ENCODE measurements at places on chromosomes 6 and 20.

DNA sequence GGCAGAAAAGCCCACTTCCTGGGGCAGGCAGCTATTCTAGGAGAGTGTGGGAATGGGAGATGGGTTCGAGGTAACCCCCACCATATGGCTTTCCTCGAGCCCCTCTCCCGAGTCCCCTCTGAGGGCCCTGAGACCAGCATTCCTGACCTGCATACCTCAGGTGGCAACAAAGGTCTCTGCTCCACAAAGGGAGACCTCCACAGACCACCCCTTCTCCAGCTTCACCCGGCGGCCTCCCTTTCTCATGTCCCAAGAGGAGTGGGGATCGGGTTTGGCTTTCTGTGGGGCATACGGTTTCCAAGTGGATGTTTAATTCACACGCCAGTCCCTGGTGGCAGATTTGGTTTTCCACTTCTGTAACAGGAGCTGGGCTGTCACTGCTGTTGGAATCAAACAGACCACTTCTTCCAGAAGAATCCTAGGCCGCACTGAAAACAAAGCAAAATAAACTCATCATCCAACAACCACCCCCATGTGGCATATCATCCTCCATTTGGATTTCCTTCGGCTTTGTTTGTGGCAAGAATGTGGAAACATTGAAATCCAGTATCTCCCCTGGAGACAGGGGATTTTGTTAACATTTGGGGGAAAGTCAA, 83.2 kb downstream of the DLL1 start:
- DNase-seq, result no peak

GRCh38 chr6:98576791-98577190, 257.6 kb upstream of the POU3F2 start:
- DNase-seq, result no peak

- no peak for DNase-seq
Measured at GRCh38 chr20:38870733-38871559, 55.3 kb upstream of the FAM83D start.

GRCh38 chr20:21141825-21142224, 15.9 kb downstream of the KIZ start:
- DNase-seq, result no peak

- no peak for DNase-seq
Measured at GRCh38 chr6:37382994-37383765, 29.4 kb downstream of the RNF8 start.

- DNase-seq, result no peak
Measured at GRCh38 chr6:97049253-97050011, 124.9 kb downstream of the KLHL32 start.

DNA sequence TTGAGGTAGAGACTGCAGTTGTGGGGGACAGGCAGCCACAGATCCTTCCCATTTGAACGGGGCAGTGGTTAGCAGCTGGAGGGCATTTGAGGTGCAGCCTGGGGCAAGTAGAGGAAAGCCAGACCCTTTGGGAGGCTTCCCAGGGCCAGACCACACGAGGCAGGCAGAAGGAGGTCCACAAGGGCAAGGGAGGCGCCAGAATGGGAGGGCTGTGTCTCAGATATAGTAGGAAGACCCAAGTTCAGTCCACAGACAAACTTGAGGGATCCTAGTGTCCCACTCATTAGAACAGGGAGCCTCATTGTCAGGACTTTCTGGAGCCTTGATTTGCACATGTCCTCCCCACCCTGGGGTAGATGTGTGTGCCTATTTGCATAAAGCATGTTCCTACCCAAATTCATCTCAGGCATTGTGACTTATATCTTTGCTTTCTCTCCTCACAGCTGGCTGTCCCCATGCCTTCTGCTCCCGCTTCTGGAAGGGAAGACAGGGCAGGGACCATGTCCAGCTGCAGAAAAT, 166.0 kb downstream of the VEGFA start:
- DNase-seq, result no peak

- DNase-seq, result no peak
Measured at GRCh38 chr20:23367770-23368169, 5.8 kb downstream of the GZF1 start.

DNA sequence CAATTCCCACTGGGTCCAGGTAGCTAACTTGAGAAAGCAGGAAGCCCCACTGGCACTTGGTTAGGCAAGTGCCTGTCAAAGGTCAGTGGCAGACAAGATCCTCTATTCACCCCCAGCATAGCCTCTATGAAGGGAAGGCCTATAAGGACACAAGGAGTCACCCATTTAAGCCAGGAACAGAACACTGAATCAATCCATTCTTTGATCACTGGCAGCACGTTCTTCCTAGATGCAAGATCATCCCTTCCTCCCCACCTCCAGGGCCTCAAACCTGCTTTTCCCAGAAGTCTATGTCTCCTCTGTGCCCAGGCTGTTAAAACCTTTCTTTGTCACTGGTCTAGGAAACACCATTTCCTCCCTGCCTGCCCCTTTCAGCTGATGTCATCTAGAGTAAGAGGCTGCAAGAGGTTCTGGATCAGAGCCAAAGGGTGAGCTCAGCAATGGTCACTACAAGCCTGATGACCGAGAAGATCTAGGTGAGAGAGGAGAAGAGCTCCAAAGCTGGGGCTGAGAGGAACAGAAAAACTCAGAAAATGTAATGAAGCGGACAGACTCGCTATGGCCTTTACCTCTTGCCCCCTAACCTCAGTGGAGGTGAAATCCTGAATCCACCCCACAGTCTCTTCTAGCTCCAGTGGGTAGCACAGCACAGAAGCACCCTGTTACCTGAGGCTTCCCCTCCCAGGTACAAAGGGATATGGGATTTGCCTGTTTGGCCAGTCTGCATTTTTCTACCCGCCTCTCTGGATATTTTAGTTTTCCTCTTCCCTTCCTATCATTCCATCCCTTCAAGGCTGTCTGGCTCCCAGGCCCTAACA, 1.8 kb downstream of the GTPBP2 start:
- DNase-seq, result peak; percentile 82

GRCh38 chr6:85016726-85017125, 252.3 kb upstream of the TBX18 start:
- DNase-seq, result no peak

DNA sequence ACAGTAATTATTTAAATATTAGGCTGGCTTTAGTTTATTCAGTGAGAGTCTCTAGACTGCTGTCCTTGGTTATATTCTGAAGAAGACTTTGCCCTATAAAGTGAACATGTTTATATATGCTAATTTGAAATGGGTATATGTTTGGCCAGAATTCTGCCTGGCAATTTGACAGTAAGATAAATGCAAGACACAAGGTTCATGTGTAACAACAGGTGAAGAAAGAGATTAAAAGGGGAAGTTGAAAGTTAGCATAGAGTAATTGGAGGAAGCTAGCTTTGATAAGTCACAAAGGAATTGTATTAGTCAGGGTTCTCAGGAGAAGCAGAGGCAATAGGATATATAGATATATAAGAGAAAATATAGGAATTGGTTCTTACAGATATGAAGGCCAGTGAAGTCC, 191.4 kb downstream of the CENPW start:
- DNase-seq, result no peak

DNA sequence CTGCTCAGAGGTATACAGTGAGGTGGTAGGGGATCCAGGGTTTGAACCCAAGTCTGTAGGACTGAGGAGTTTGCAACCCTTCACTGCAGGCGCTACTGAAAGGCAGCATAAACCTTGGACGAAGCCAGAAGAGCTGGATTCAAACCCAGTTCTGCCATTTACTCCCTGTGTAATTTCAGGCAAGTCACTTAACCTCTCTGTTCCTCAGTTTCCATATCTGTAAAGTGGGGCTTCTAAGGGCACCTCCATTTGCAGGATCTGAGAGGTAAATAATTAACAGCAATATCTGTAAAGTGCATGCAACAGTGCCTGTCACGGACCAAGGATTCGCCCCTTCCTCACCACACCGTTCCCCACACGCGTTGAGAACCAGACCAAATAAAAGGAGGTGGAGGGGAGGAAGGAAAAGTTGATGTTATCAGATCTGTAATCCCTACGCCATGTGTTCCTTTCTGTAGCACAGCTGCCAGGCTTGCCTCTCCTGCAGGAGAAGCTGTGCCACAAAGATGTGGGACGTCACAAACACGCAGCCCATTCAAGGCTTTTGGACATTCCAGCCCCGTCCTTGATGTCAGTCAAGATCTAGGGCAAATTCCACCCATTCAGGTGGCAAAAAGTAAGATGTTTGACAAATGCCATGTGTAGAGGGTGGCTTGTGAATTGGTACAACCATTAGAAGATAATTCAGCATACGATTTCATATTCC, 9.8 kb downstream of the RIPOR3 start:
- no peak for DNase-seq

GRCh38 chr6:29861521-29862255, 34.1 kb downstream of the HLA-G start:
- DNase-seq, result peak; percentile 69

Data from cerebellum (tissue), 4 donors.